ENCODE measurements at places on chromosomes 2 and 18. TPM values are rescaled to one million over a fixed set of nuclear protein-coding genes. Genes with fewer than 3 reads are reported as not detected.

The OXER1 gene
- 1.5 TPM for total RNA-seq

The POTEI gene
- total RNA-seq = 0.04 TPM

The CD8B gene
- total RNA-seq = 0.81 TPM

The PRSS56 gene
- total RNA-seq = not detected

The SCYGR4 gene
- total RNA-seq = not detected

The MOCOS gene
- total RNA-seq = 1.5 TPM

The CYP1B1 gene
- total RNA-seq = 34.1 TPM
